Muscle of leg (tissue), 16 donors: ENCODE measurements at places on chromosomes 13 and 19. TPM values are rescaled to one million over a fixed set of nuclear protein-coding genes. Genes with fewer than 3 reads are reported as not detected.

DNA sequence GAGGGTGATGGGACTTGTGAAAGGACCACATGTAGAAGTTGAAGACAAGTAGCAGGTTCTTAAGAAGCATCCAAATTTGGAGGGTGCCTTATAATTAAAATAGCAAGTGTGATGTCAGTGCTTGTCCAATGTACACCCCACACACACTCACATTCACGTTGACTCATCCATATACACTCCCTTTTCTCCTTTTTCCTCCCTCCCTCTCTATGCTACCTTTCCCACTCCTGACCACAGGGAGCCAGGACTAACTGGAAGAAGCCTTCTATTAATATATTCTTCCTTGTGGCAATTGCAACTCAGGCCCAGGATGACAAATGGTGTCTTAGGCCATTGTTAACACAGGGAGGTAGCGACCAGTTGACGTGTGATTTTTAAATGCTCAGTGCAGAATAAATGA is 16.3 kb upstream of the GPR183 start:
- H3K4me1 ChIP-seq = no peaks in the 10 kb centered on the region
- no peak overlapping the region for H3K4me3 ChIP-seq
- peaks cover 13% of the 10 kb centered on the region for H3K36me3 ChIP-seq
- no peaks in the 10 kb centered on the region for H3K27me3 ChIP-seq

DNA sequence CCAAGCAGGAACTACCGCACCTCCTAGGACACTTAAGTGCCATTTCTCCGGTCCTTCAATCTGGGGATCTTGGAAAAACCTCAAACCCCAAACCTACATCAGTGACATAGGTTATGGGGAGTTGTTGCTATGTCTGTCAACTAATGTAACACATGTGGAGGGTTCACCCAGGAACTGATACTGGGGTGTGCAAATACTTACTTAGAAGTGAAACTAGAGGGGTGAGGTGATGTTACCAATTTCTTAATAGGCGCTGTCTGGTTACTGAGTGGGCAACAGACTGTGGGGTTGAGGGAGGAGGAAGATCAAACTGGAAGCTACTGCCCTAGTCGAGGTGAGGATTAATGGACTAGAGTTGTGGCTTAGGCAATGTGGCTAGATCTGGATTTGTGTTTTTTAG is 1.9 kb downstream of the ZNF586 start:
- H3K4me3 ChIP-seq = no peak overlapping the region
- H3K27me3 ChIP-seq = no peaks in the 10 kb centered on the region
- no peak for DNase-seq

GRCh38 chr13:67619995-67620380 is 389.9 kb upstream of the PCDH9 start:
- no peak overlapping the region for H3K4me3 ChIP-seq
- H3K27ac ChIP-seq = no peak overlapping the region
- H3K27me3 ChIP-seq = no peaks in the 10 kb centered on the region

DNA sequence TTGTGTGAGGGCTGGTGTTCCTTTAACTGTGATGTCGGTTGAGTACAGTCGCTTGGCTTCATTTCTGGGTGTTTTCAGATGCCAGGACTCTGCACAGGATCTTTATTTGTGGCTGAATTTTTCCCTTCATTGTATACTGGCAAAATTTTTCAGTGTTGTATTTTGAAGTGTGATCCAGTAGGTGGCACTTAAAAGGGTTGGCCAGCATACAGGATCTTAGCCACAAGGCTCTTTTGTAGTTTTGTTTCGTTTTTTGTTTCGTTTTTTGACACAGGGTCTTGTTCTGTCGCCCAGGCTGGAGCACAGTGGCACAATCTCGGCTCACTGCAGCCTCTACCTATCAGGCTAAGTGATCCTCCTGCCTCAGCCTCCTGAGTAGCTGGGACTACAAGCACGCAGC is 8.7 kb downstream of the FCAR start:
- H3K4me1 ChIP-seq = no peaks in the 10 kb centered on the region
- no peaks in the 10 kb centered on the region for H3K36me3 ChIP-seq
- H3K4me3 ChIP-seq = no peak overlapping the region
- no peak overlapping the region for H3K27ac ChIP-seq

DNA sequence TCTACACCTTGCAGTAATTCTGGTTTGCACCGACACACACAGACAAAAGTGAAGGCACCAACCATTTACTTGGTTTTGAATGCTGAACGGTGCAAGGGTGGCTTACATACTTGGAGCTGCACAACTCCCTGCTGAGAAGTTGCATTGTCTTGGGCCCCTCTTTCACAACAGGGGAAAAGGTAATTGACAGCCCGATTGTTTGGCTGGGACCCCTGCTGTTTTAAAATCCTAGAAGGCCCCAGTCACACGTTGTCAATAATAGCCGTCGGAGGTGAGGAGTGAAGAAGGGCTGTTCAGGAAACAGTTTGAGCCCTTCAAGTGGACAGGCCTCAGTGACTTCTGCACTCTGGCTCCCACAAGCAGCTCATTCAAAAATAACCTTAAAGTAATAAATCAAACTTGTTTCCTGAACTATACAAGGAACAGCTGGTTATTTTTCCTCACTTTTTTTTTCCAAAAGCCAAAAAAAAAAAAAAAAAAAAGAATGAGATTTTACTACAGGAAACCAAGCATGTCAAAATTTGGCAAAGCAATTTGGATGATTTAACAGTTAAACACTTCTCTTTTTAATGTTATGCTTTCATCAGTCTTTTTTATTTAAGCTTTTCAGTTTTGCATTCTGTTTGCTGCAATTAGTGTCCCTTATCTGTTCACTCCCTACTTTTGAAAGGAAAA is 19.0 kb upstream of the SPRY2 start:
- peak; percentile 71 for DNase-seq
- H3K4me3 ChIP-seq = no peak overlapping the region
- peak overlapping the region; percentile 70 for H3K27ac ChIP-seq
- H3K27me3 ChIP-seq = no peaks in the 10 kb centered on the region
- H3K4me1 ChIP-seq = peaks cover 5% of the 10 kb centered on the region
- no peaks in the 10 kb centered on the region for H3K36me3 ChIP-seq

GRCh38 chr13:100822871-100823443 is 148.4 kb upstream of the TMTC4 start:
- DNase-seq = no peak
- H3K4me1 ChIP-seq = no peaks in the 10 kb centered on the region
- H3K27ac ChIP-seq = no peak overlapping the region
- H3K4me3 ChIP-seq = no peak overlapping the region

DNA sequence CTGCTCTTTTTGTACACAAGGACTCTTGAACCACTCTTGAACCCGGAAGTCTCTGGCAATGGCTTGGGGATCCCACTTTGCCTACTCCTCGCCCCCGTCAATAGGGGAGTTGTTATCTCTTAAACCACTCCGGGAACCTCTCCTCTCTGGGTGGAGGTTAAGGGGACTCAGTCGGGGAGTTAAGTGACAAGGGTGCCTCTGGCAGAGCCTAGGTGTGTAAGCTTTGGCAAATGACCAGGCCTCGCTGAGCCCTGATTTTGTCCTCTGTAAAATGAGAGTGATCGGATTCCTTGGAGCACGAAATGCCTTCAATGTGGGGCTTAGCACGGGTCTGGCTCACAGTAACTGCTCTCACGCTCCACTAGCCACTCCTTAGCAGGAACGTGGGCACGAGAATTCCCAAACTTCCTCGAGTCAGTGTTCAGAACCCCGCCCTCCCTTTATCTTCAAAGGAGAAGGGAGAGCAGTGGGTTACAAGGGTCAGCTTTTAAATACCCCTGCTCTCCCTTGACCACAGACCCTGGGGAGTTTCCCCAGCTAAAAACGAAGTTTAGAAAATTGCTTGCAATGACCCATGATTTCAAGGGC is 193.3 kb downstream of the KATNAL1 start:
- H3K36me3 ChIP-seq = no peaks in the 10 kb centered on the region
- H3K4me3 ChIP-seq = no peak overlapping the region
- no peak overlapping the region for H3K27ac ChIP-seq
- peaks cover 11% of the 10 kb centered on the region for H3K27me3 ChIP-seq
- DNase-seq = peak; percentile 31
- H3K4me1 ChIP-seq = peaks cover 19% of the 10 kb centered on the region

The CPT1C gene
- 5.4 TPM for total RNA-seq

- H3K36me3 ChIP-seq = peaks cover 23% of the 10 kb centered on the region
- DNase-seq = peak; percentile 58
- H3K4me3 ChIP-seq = no peak overlapping the region
- peak overlapping the region; percentile 74 for H3K27ac ChIP-seq
Measured at GRCh38 chr19:5961969-5962945, 15.7 kb downstream of the RANBP3 start.

The SPPL2B gene
- total RNA-seq = 20.8 TPM

- no peak for DNase-seq
- no peaks in the 10 kb centered on the region for H3K27me3 ChIP-seq
- peaks cover 8% of the 10 kb centered on the region for H3K4me1 ChIP-seq
- H3K27ac ChIP-seq = no peak overlapping the region
Measured at GRCh38 chr13:114279146-114279545, 2.3 kb upstream of the UPF3A start.

DNA sequence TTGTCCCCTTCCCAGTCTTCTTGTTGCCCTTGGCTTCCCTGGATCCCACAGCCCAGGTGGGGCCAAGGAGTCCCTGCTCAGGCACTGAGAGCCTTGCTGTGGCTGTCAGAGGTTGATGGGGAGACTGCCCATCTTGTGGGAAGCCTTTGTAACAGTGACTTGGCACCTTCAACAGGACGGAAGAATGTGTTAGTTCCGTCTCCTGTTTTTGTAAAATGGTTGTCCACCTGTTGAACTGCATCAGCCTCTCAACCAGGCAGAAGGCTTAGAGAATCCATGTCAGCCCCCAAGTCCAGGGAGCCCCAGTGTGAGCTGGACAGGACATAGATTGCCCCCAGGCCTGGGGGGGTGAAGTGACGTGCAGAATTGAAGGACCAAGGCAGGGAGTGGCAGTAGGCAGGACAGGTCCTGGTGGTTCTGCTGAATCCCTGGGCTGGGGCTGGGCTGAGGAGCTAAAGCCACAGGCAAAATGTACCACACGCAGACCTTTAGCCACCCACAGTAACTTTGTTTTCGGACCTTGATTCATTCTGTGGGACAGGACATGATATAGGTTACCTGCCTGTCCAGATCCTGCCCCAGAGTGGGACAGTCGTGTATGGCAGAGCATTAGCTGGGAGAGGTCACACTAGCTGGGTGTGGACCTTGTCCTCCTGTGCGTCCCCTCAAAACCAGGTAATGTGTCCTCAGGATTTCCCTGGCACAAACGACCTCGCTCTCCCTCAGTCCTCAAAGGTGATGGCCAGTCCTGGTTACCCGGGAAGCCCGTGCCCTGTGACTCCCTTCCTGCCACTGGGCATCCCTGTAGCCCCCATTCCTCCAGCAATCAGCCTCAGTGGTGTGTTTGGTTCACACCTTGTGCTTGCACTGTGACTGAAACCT is 47.0 kb downstream of the GATAD2A start:
- no peak for DNase-seq
- no peak overlapping the region for H3K27ac ChIP-seq
- peaks cover 9% of the 10 kb centered on the region for H3K36me3 ChIP-seq
- H3K4me3 ChIP-seq = no peak overlapping the region

GRCh38 chr19:53945441-53945840 is 17.3 kb upstream of the CACNG8 start:
- no peak overlapping the region for H3K4me3 ChIP-seq
- no peak for DNase-seq
- peaks cover 47% of the 10 kb centered on the region for H3K27me3 ChIP-seq
- H3K4me1 ChIP-seq = no peaks in the 10 kb centered on the region
- H3K36me3 ChIP-seq = no peaks in the 10 kb centered on the region

DNA sequence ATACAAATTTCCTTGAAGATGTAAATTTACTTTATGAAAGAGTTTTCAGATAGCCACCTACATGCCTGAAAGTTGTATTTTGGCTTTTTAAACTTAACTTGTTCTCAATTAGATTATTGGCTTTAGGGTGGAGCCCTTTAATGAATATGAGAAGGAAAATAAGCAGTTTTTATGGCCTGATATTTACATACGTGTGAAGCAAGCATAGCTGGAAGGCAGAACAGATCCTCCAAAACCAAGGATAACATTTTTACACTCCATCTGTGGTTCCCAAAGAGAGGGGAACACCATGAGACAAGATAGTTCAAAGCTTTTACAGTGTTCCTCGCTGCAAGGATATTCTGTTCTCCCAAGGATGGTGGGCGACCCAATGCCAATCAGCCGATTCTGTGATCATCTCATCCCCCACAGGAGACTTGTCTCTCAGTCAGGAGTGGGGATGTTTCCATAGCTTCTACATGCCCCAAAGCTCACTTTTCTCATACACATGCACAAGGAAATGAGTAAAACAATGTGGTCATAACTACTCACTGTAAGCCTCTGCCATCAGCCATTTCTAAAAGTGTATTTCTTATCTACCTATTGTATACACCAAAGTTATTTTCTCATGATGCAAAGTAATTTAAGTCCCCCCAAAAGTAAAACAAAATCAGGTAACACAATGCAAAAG is 24.6 kb upstream of the KBTBD6 start:
- H3K27ac ChIP-seq = no peak overlapping the region
- no peak overlapping the region for H3K4me3 ChIP-seq
- no peaks in the 10 kb centered on the region for H3K4me1 ChIP-seq
- DNase-seq = no peak
- no peaks in the 10 kb centered on the region for H3K36me3 ChIP-seq

The ZNF223 gene
- 7.4 TPM for total RNA-seq

GRCh38 chr13:46906405-46906804 is 9.6 kb upstream of the HTR2A start:
- H3K27me3 ChIP-seq = no peaks in the 10 kb centered on the region
- H3K27ac ChIP-seq = no peak overlapping the region
- no peak for DNase-seq
- no peaks in the 10 kb centered on the region for H3K36me3 ChIP-seq
- H3K4me1 ChIP-seq = no peaks in the 10 kb centered on the region
- no peak overlapping the region for H3K4me3 ChIP-seq

The ZNF763 gene
- total RNA-seq = 2.5 TPM

DNA sequence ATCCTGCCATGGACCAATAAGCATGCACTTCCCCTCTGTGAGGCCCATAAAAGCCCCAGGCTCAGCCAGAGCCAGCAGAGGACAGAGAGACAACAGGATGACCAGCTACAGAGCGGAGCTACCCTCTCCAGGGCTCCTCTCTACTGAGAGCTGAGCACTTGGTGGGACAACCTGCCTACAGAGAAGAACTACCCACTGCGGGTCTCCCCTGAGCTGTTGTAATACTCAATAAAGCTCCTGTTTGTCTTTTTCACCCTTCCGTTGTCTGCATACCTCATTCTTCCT is 7.5 kb upstream of the BAX start:
- H3K4me1 ChIP-seq = peaks cover 7% of the 10 kb centered on the region
- H3K4me3 ChIP-seq = no peak overlapping the region
- no peaks in the 10 kb centered on the region for H3K27me3 ChIP-seq
- no peaks in the 10 kb centered on the region for H3K36me3 ChIP-seq
- DNase-seq = no peak

- no peaks in the 10 kb centered on the region for H3K27me3 ChIP-seq
- no peaks in the 10 kb centered on the region for H3K36me3 ChIP-seq
- no peak overlapping the region for H3K4me3 ChIP-seq
- peak; percentile 66 for DNase-seq
- H3K27ac ChIP-seq = no peak overlapping the region
Measured at GRCh38 chr13:107450931-107451330, 764.4 kb downstream of the LIG4 start.

- H3K36me3 ChIP-seq = peaks cover 5% of the 10 kb centered on the region
- H3K4me3 ChIP-seq = peak overlapping the region; percentile 54
- H3K27ac ChIP-seq = peak overlapping the region; percentile 95
- H3K4me1 ChIP-seq = peaks cover 6% of the 10 kb centered on the region
- no peaks in the 10 kb centered on the region for H3K27me3 ChIP-seq
- peak; percentile 96 for DNase-seq
Measured at GRCh38 chr13:30464496-30465342, 1.0 kb downstream of the HMGB1 start.

The COL4A2 gene
- total RNA-seq = 468 TPM
